Chondrocyte (in vitro differentiated cells): ENCODE measurements at places on chromosomes 5 and 9.

DNA sequence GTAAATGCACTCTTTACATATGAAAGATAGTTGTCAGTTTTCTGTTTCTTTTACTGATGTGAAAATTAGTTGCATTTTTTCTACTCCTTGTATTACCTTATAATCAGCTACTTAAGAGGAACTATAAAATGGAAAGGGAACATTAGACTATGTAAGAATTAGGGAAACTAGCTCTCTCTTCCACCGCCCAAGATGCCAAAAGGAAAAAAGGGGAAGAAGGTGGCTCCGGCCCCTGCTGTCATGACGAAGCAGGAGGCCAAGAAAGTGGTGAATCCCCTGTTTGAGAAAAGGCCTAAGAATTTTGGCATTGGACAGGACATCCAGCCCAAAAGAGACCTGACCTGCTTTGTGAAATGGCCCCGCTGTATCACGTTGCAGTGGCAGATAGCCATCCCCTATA lies 15.2 kb upstream of the HOMER1 start:
- DNase-seq, result no peak

GRCh38 chr5:32736842-32737241 lies 25.7 kb downstream of the NPR3 start:
- no peak for DNase-seq

DNA sequence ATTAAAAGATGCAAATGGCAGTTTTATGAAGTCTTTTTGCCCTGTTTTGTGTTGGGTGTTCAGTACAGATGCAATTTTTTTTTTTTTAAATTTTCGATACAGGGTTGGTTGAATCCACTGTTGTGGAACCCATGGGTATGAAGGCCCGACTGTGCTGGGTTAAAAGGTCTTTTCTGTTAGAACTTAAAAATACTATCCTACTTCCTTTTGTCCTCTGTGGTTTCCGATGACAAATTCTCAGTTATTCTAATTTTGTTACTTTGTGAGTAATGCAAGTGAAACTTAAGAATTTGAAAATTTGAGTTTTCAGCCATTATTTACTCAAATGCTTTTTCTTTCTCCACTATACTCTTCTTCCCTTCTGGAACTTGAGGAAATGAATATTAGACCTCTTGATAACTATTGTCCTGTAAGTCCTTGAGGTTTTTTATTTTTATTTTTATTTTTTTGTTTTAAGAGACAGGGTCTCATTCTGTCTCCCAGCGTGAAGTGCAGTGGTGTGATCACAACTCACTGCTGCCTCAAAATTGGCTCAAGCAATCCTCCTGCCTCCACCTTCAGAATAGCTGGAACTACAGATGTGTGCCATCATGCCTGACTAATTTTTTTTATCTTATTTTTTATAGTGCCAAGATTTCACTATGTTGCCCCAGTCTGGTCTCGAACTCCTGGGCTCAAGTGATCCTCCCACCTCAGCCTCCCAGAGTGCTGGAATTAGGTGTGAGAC lies 67.5 kb downstream of the ZCCHC7 start:
- no peak for DNase-seq

- DNase-seq, result no peak
Observed at GRCh38 chr9:112104401-112104800, 70.7 kb downstream of the SUSD1 start.

- DNase-seq, result peak; percentile 32
Observed at GRCh38 chr5:138632900-138633489, 57.8 kb upstream of the HSPA9 start.

DNA sequence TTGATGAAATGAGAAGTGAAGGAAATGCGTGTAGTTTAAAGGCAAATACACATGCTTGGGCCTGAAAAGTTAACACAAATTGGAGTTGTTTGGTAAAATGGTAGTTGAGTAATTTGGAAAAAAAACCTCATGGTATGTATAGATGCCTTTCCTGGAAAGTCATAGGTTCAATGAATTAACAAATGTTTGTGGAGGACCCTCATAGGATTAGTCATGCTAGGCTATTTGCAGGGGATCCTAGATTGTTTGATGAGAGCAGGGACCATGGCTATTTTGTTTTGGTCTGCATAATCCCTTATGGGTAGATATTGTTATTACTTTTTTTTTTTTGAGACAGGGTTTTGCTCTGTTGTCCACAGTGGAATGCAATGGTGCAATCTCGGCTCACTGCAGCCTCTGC lies 93.5 kb upstream of the NR3C1 start:
- no peak for DNase-seq
